ENCODE measurements at places on chromosomes 16 and 17.
A peak's percentile ranks its signal among the peaks of the same experiment; 100 is the strongest.

- DNase-seq: peak; percentile 92
Observed at GRCh38 chr17:43530288-43531081, 15.7 kb downstream of the ETV4 start.

- no peak for DNase-seq
Observed at GRCh38 chr17:17626151-17626805, 34.8 kb upstream of the PEMT start.

- no peak for DNase-seq
Observed at GRCh38 chr16:87123356-87124001, 193.7 kb downstream of the C16orf95 start.

GRCh38 chr17:50214976-50215760 lies 13.7 kb upstream of the COL1A1 start:
- DNase-seq: peak; percentile 58

GRCh38 chr17:32483451-32484019 lies 3.3 kb upstream of the CDK5R1 start:
- DNase-seq: peak; percentile 74

- no peak for DNase-seq
Observed at GRCh38 chr17:31917065-31917529, 15.6 kb upstream of the UTP6 start.

DNA sequence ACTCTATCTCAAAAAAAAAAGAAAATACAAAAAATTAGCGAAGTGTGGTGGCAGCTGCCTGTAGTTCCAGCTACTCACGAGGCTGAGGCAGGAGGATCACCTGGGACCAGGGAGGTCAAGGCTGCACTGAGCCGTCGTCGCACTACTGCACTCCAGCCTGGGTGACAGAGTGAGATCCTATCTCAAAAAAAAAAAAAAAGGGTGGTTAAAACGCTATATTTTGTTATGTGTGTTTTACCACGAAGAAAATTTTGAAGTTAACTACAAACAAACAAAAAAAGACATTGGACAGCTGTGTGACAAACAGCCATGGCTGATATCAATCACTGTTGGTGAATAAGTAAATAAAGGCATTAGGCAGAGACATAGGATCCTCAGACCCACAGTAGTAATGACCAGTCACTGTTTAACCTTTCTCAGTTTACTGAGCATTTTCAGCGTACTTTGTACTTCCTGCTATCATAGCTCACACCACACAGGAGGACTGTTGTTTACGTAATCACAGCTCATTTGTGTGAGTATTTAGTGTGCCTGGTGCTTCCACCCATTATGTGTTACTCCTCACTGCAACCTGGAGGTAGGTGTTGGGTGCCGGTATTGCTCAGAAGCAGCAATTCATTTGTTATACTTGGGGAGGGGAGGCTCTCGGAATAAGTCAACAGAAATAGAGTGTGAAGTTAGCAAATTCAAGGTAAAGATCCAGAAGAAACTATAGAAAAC lies 55.4 kb downstream of the COPRS start:
- DNase-seq: no peak

DNA sequence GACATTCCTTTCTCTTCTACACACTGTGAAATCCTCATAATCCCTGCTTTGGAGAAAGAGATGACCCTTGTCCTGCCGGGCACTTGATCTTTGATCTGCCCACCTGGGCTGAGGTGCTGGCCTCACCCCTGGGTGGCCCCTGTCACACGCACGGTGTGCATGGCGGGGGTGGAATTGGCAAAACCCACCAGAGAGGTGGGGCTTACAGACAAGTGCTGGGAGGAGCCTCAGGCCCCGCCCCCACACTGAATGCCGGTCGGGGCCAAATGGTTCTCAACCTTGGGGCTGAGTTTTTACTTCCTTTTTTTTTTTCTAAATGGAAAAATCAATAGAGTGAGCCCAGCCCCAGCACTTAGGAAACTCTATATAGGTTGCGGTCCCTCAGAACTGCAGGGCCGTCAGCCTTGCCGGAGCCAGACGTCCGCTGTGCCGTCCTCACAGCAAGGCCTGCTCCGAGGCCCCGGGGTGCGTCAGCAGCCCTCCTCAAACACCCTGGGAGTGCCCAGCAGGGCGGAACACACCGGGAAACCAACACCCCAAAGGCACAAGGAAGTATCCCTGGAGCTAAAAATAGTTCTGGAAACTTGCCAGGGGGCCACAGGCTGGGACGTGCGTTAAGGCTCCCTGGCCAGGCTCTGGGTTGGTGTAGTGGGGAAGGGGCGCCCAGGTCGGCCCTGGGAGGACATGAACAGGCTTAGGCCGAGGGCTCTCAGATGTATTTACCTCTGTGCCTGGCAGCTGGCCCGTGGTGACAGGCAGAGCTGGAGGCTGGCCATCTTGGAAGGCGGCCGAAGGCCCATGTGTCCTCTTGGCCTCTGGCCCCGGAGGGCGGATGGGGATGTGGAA lies 11.0 kb downstream of the GPRC5C start:
- peak; percentile 63 for DNase-seq

GRCh38 chr16:72182976-72183375 lies 11.0 kb upstream of the PMFBP1 start:
- DNase-seq: no peak

GRCh38 chr17:62605588-62605987 lies 21.9 kb upstream of the MRC2 start:
- DNase-seq: no peak

DNA sequence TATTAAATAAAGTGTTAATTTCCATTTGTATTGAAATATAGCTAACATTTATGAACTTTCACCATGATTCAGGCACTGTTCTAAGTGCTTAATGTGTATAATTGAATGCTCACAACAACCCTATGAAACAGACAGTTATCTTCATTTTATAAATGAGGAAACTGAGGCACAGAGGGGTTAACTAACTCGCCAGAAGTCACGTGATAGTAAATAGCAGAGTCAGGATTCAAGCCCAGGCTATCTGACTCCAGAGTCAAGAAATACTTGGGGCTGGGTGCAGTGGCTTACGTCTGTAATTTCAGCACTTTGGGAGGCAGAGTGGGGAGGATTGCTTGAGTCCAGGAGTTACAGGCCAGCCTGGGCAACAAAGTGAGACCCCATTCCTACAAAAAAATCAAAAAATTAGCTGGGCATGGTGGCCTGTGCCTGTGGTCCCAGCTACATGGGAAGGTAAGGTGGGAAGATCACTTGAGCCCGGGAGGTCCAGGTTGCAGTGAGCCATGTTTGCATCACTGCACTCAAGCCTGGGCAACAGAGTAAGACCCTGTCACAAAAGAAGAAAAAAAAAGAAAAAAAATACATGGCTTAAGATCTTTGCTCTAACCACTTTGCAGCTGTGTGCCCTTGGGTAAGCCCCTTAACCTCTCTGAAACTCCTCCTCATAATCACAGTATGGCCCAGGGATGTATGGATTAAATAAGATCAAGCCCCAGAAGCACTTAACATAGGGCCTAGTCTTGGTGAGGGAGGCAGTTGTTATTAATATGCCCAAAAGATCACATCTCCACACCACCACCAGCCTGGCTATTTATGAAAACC lies 29.0 kb downstream of the WSB1 start:
- no peak for DNase-seq

All from fibroblast of pulmonary artery (primary cell).